ENCODE measurements at places on chromosomes 5 and 9.
A peak's percentile ranks its signal among the peaks of the same experiment; 100 is the strongest.

GRCh38 chr5:16066810-16067209, 112.8 kb downstream of the MARCHF11 start:
- no peaks in the 10 kb centered on the region for H3K4me1 ChIP-seq
- DNase-seq, result no peak
- no peaks in the 10 kb centered on the region for H3K36me3 ChIP-seq
- H3K27ac ChIP-seq, result no peak overlapping the region
- H3K4me3 ChIP-seq, result no peak overlapping the region

GRCh38 chr5:168683247-168683926, 104.2 kb upstream of the PANK3 start:
- no peaks in the 10 kb centered on the region for H3K36me3 ChIP-seq
- H3K27me3 ChIP-seq, result no peaks in the 10 kb centered on the region
- DNase-seq, result peak; percentile 35
- H3K27ac ChIP-seq, result no peak overlapping the region
- peaks cover 9% of the 10 kb centered on the region for H3K4me1 ChIP-seq
- H3K4me3 ChIP-seq, result no peak overlapping the region

DNA sequence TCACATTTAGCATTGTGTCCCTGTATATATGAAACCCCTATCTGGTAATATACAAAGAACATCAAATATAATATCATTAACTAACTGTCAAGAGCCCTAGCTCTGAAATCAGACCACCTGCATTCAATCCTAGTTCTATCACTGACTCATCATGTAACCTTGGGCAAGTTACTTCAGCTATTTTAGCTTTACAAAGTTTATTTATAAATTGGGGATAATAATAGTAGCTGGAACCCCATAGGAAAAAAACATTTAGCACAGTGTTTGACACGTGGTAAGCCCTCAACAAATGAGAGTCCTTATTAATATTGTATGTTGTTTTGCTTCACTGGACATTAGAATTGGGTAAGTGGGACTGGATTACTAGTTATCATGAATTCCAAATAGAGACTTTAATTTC, 157.5 kb downstream of the EBF1 start:
- H3K36me3 ChIP-seq, result no peaks in the 10 kb centered on the region
- H3K27me3 ChIP-seq, result peaks cover 2% of the 10 kb centered on the region
- H3K27ac ChIP-seq, result no peak overlapping the region
- no peak overlapping the region for H3K4me3 ChIP-seq

- H3K4me3 ChIP-seq, result peak overlapping the region; percentile 60
- H3K27ac ChIP-seq, result peak overlapping the region; percentile 93
- no peak for DNase-seq
- H3K36me3 ChIP-seq, result peaks cover 74% of the 10 kb centered on the region
- H3K27me3 ChIP-seq, result no peaks in the 10 kb centered on the region
These were observed 22.1 kb downstream of the LCP2 start for GRCh38 chr5:170275376-170275994.

GRCh38 chr5:1378096-1378495, 33.2 kb upstream of the CLPTM1L start:
- no peak for DNase-seq
- peaks cover 13% of the 10 kb centered on the region for H3K4me1 ChIP-seq
- peaks cover 5% of the 10 kb centered on the region for H3K27me3 ChIP-seq
- no peak overlapping the region for H3K27ac ChIP-seq

DNA sequence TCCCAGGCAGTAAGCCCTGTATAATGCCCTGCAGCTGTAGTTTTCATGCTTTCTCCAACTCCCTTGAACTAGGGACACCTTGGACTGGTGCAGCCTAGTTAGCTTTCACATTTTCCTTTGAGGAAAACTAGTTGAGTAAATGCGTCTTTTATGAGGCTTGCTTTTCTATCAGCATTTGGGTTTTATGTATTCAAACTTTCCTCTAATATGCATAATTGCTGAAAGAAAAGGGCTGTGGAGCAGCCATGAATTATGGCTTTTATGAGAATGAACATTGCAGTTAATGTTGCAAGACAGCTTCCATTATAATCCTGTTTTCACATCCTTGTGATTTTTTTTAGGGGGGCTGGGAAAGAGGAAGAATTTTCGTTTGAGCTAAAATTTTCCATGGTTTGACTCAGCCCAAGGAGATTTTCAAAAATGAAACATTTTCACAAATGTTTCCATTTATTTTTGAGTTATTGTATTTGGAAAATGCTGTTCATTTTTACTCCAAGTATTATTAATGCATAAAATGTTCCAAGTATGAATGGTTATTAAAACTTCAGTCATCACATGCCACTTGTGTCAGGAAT, 57.9 kb upstream of the PPP3R2 start:
- DNase-seq, result no peak
- no peaks in the 10 kb centered on the region for H3K36me3 ChIP-seq
- no peak overlapping the region for H3K27ac ChIP-seq
- H3K4me3 ChIP-seq, result no peak overlapping the region
- no peaks in the 10 kb centered on the region for H3K4me1 ChIP-seq

DNA sequence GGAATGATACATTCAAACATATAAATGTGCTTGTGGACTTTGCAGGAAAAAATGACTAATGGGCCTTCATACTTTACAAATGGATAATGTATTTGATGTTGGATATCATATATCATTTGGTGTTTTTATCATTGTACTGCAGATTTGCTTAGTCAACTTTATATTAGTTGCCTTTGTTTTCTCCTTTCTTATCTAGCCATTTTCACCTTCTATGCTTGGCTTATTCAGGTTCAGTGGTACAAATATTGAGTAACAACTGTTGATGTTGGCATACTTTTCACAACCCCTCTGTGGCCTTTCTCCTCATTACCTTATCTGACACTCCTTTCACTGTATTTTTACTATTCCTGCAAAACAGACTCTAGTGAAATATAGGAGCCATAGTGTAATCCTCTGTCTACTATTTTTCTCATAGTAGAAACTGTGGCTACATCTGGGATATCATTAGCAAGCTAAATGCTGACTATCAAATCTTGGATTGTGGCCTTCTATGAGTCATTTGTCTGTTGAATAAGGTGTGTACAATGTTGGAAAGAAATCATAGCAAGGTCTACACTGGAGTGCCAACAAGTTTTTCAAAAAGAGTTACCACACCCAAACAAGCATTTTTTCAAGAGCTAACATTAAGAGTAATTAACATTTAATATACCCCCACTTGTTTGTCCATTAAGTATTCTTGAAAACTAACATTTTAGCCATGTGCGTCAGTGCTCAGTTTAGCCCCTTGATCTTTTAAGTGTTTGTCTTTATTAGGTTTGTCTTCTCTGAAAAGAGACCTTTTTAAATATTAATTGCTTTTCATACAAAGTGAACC, 330.1 kb downstream of the ADGRV1 start:
- DNase-seq, result no peak
- no peaks in the 10 kb centered on the region for H3K36me3 ChIP-seq
- no peak overlapping the region for H3K27ac ChIP-seq

DNA sequence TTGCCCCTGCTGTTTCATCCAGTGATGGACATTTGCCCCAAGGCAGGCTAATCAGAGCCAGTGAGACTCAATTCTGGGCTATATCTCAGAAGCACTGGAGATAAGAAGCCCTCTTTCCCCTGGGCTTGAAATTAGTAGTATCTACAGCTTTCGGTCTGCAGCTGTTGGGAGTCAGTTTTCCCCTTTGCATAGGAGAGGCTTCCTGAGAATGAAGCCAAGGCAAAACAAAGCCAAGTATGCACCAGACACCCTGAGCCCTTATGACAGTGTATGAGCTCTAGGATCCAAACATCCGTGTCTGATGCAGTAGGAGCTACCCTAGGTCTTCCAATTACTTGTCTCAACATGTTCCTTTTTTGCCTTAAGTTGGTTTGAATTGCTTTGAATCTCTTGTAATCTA, 79.2 kb upstream of the PANK3 start:
- no peak overlapping the region for H3K4me3 ChIP-seq
- no peaks in the 10 kb centered on the region for H3K4me1 ChIP-seq
- H3K36me3 ChIP-seq, result no peaks in the 10 kb centered on the region
- no peaks in the 10 kb centered on the region for H3K27me3 ChIP-seq
- H3K27ac ChIP-seq, result no peak overlapping the region
- no peak for DNase-seq

- peaks cover 4% of the 10 kb centered on the region for H3K27me3 ChIP-seq
- H3K27ac ChIP-seq, result no peak overlapping the region
- no peaks in the 10 kb centered on the region for H3K36me3 ChIP-seq
- H3K4me3 ChIP-seq, result no peak overlapping the region
- H3K4me1 ChIP-seq, result no peaks in the 10 kb centered on the region
These were observed 92.8 kb upstream of the ADAMTS2 start for GRCh38 chr5:179438011-179438441.

GRCh38 chr5:173697931-173698579, 81.6 kb upstream of the BOD1 start:
- H3K4me3 ChIP-seq, result no peak overlapping the region
- no peaks in the 10 kb centered on the region for H3K36me3 ChIP-seq
- no peak overlapping the region for H3K27ac ChIP-seq
- H3K27me3 ChIP-seq, result no peaks in the 10 kb centered on the region

GRCh38 chr9:85743275-85744128, 1.7 kb upstream of the AGTPBP1 start:
- H3K27ac ChIP-seq, result peak overlapping the region; percentile 79
- H3K36me3 ChIP-seq, result no peaks in the 10 kb centered on the region
- no peaks in the 10 kb centered on the region for H3K27me3 ChIP-seq
- DNase-seq, result no peak
- peaks cover 33% of the 10 kb centered on the region for H3K4me1 ChIP-seq
- H3K4me3 ChIP-seq, result peak overlapping the region; percentile 70

DNA sequence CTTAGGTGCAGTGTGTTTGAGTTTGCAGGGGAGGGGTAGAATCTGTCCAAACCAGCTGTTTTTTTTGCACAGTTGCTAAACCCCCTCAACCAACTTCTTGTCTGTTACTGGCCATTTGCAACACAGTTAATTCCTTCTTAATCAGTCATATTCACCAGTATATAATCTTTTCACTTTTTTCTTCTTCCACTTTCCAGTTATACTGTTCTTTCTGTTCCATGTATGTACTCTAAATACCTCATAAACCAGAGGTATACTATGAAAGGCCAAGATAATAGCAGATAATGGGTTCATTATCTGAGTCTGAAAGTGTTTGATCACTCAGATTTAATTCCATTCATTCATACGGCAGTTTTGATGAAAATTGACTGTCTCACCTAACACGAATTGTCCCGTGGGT, 11.1 kb downstream of the SMAD5 start:
- H3K27me3 ChIP-seq, result no peaks in the 10 kb centered on the region
- H3K4me3 ChIP-seq, result no peak overlapping the region
- no peak overlapping the region for H3K27ac ChIP-seq

DNA sequence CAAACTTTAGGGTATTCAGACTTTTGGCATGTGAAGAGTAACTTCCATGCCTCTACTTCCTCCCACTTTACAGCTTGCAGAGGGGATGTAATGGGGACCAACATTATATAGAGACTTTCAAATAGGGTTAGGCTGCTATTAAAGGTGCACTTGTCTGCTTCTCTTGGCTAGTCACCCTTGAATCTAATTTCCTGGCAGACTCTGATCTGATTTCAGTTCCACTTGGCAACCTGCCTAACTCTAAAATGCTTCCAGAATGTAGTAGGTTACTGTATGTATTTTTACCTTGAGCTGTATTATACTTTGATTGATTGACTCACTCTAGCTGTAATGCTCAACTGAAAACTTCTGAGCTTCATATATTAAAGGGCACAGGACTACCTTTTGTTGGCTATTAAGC, 693.4 kb downstream of the KCTD16 start:
- H3K36me3 ChIP-seq, result no peaks in the 10 kb centered on the region
- H3K4me1 ChIP-seq, result no peaks in the 10 kb centered on the region
- no peak for DNase-seq
- H3K27ac ChIP-seq, result no peak overlapping the region

DNA sequence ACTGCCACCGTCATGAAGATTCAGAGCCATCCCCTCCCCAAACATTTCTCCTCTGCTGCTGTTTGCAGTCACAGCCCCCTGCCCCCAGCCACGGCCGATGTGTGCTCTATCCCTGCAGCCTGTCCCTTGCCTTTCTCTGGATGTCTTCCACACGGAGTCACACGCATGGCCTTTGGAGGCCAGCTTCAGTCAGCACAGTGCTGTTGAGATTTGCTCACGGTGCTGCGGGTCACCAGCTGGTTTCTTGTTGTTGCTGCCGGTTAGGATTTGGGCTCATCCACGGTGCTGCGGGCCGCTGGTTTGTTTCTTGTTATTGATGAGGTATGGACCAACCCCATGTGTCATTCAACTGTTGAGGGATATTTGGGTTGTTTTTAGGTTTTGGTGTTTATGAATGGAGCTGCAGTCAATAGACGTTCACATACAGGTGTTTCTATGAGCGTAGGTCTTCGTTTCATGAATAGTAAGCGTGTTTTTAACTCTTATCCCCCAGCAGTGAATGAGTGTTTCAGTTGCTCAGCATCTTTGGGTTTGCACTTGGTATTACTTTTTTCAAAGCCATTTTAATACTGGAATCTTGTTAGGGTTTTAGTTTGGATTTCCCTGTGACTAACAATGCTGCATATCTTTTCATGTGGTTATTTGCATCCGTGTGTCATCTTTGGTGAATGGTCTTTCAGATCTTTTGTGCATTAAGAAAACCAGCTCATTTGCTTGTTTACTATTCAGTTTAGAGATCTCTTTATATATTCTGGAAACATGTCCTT, 57.6 kb downstream of the AHRR start:
- no peak for DNase-seq
- peaks cover 6% of the 10 kb centered on the region for H3K27me3 ChIP-seq
- H3K4me3 ChIP-seq, result peak overlapping the region; percentile 64
- H3K27ac ChIP-seq, result peak overlapping the region; percentile 92
- H3K36me3 ChIP-seq, result peaks cover 40% of the 10 kb centered on the region
- H3K4me1 ChIP-seq, result peaks cover 91% of the 10 kb centered on the region

- H3K27me3 ChIP-seq, result peaks cover 10% of the 10 kb centered on the region
- no peak for DNase-seq
- no peaks in the 10 kb centered on the region for H3K4me1 ChIP-seq
- no peak overlapping the region for H3K4me3 ChIP-seq
These were observed 292.7 kb upstream of the SMARCA2 start for GRCh38 chr9:1722404-1722803.

- no peak for DNase-seq
- no peak overlapping the region for H3K27ac ChIP-seq
- H3K4me1 ChIP-seq, result no peaks in the 10 kb centered on the region
- H3K36me3 ChIP-seq, result no peaks in the 10 kb centered on the region
These were observed 25.1 kb upstream of the PPP2CA start for GRCh38 chr5:134250949-134251348.

DNA sequence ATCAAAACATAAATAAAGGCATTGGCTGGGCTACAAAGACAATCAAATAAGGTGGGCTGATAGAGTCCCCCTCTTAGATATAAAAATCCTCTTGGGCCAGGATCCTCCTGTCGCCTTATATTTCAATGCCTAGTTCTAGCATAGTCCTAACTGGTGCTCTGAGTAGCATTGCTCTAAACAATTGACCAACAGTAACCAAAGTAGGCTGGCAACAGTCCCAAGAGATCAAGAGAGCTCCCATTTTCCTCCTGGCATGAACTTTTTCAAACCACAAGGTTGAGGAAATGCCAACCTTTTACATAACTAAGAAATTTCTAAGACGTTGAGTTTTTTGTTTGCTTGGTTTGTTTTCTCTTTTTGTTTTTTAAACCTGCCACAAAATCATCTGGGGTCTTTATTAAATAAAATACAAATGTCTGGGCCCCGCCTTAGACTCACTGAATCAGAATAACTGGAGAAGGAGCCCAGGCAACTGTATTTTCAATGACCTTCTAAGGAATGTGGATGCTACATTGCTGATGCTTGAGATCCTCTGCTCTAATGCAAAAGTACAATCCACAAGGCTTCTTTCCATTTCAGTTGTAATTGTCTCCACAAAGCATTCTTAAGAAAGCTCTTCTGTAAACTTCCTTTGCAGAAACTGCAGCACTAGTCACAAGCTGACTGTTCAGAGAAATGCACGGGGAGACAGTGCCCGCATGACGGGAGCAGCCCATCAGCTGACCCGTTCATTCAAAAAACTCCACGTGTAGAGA, 2.9 kb downstream of the SLC45A2 start:
- no peak overlapping the region for H3K27ac ChIP-seq
- H3K4me3 ChIP-seq, result no peak overlapping the region
- DNase-seq, result no peak
- no peaks in the 10 kb centered on the region for H3K4me1 ChIP-seq

Data from activated naive CD8-positive, alpha-beta T cell treated with anti-CD3 and anti-CD28 coated beads, Interleukin-2, amount 50 U/mL, for 24 hours (primary cell).